ENCODE measurements at places on chromosomes 16 and 17. TPM values are rescaled to one million over a fixed set of nuclear protein-coding genes. Genes with fewer than 3 reads are reported as not detected.

DNA sequence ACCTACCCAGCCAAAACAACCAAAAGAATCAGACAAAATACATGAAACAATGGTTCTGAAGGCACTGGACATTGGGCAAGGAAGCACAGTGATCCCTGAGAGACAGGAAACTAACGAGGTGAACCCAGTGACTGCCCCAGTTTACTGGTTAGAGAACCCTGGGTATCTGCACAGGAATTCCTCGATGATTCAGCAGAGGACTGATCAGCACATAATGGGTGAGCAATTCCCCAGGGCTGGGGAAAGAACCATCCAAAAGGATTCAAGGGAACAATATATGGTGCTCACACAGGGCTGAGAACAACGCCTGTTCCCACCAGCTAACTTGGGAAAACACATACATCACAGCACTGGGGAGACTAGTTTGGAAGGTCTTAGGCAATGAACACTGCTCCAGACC, 167.2 kb downstream of the PARN start:
- no peak for DNase-seq

DNA sequence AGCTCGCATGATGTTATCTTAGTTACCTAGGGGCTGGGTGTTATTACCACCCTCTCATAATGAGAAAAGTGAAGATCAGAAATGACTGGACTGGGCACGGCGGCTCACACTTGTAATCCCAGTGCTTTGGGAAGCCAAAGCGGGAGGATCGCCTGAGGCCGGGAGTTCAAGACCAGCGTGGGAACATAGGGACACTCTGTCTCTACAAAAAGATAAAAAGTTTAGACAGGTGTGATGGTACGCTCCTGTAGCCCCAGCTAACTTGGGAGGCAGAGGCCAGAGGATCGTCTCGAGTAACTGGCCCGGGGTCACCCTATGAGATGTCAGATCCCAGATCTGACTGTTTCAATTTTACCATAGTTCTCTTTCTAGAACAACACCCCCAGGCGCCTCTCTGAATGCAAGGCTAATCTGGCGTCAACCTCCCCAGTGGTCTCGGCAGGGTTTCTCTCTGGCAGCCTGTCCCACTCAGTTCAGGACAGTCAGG, 1.9 kb upstream of the CCDC102A start:
- peak; percentile 68 for DNase-seq

DNA sequence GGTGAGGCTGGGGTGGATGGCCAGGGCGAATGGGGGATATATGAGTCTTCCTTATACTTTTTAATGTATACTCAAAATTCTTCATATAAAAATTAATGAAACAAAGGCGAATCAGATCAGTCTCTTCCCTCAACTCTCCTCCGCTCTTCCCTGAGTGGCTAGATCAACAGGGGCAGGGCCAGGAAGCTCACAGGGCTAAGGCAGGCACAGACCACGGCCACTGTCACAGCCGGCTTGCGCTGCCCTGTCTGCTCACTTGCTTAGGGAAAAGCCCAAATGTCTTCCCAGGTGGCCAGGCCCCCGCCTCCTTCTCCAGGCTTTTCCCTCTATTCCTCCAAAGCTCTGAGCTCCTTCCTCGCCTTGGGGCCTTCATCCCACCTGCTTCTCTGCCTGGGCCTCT, 6.0 kb downstream of the GRIN2C start:
- no peak for DNase-seq

- no peak for DNase-seq
Measured at GRCh38 chr16:57242650-57243049, 2.4 kb upstream of the ARL2BP start.

GRCh38 chr17:412211-413015, 59.8 kb upstream of the RPH3AL start:
- DNase-seq: peak; percentile 73

DNA sequence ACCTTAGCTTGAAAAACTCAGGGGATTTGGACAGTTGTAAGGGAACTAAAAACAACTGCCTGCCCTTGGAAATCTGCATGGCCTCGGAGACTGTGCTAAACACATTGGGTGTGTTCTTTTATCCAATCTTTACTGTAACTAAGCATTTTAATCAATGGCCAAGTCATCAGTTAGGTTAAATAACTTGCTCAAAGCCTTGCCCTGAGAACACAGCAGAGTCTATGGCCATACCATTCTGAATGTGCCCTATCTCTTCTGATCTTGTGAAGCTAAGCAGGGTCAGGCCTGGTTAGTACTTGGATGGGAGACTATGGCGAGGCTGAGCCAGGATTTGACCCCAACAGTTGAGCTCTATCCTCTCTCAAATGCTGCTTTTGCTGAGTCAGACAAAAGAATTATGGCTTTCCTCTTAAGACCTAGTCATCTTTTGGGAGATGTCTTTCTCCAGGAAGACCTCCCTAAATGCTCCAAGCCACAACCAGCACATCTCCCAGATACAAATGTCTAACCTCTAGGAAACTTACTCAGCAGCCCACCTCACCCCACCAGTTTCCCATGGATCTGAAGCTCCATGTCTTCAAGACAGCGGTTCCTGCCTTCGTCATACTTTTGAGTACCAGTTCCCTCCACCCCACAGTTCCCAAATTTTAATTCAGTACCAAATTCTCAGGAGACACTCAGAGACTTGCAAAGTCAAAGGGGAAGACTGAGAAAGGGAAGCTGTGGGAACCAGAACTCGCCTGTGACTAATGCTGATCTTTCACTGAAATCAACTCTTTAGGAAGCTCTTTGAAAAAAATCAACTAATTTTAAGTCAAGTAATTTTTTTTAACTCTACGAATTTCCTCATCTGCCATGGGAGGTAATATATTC, 336.1 kb downstream of the MAF start:
- no peak for DNase-seq

The EPOP gene
- total RNA-seq: 37.4 TPM

The C17orf50 gene
- not detected for total RNA-seq

The OR1F1 gene
- total RNA-seq: 0.35 TPM

GRCh38 chr16:29697391-29697790, 18.4 kb downstream of the QPRT start:
- no peak for DNase-seq

The CDH3 gene
- 15.2 TPM for total RNA-seq

DNA sequence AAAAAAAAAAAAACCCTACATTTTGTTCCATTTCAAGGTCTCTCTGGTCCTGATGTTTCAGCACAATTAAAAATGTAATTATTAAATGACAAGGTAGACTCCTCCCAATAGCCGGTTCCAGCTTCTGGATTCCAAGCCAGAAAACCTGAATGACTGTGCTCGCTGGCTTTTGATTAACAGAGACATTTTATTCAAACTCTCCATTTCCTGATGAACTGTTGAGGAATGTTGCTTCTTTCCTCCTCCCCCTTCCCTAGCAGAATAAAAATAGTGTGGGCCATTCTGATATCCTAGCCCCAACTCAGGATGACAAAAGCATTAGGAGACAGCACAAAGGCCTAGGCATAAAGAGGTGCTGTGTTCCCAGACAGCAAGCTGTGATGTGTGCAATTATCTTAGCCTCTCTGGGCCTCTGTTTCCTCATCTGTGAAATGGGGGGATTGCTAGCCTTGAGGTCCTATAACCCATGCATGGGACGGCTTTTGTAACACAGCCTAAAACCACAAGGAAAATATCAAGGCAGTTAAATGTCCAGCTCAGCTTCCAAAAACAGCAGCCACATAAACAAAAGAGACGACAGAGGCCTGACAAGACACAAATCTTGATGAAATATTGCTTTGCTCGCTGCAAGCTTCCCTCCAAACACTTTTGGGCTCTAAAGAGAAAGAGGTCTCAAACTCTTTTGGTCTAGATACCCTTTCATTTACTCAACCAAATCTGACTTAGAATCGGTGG, 127.2 kb upstream of the RCVRN start:
- DNase-seq: no peak

The C17orf100 gene
- 1.8 TPM for total RNA-seq

DNA sequence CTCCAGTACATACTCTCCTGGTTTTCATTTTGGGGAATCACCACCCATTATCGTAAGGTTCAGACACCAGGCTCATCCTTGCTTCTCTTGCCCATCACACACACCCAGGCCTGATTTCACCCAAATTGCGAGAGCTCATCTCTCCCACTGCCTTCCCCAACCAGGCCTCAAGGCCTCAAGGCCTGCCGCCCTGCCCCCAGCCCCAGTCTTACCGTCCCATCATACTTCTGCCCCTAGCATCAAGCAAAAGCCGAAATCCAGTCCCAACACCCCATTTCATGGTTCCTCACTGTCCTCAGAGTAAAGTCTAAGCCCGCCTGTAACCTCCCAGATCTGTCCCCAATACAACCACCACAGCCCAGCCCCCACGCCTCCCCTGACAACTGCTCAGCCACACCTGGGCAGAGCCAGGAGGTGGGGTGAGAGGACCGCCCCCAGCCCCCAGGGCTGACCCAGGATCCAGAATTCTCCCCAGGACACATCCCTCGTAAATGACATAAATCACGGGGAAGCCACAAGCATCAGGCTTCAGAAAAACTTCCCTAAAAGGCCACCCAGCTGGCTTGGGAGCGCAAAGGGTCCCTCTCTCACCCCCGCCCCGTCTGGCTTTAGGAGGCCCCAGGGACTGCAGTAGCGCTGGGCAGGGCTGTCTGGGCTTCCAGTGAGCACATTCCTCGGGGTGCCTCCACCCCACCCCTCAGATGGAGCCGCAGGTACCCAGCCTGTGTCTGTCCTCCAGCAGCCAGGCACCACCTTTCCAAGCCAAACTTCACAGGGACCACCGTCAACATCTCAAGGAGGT, 9.6 kb upstream of the P2RX1 start:
- DNase-seq: no peak

DNA sequence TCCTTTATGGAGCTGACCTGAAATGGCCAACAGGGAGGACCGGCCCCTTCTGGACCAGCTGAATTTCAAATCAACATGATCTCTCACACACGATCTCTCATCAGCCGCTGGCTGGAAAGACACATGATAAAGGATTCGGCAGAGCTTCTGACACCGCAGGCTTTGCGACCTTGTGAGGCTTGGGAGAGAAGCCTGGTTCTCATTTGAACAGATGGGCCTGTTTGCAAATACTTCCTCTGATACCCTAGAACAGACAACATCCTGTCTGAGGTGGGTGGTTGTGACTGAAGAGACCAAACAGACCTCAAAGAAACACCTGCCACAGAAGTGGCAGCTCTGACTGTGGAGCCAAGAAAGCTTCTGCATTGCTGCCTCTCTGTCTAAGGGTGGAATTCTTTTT, 77.9 kb upstream of the SDK2 start:
- DNase-seq: peak; percentile 12

The TEKT3 gene
- total RNA-seq: 0.50 TPM

DNA sequence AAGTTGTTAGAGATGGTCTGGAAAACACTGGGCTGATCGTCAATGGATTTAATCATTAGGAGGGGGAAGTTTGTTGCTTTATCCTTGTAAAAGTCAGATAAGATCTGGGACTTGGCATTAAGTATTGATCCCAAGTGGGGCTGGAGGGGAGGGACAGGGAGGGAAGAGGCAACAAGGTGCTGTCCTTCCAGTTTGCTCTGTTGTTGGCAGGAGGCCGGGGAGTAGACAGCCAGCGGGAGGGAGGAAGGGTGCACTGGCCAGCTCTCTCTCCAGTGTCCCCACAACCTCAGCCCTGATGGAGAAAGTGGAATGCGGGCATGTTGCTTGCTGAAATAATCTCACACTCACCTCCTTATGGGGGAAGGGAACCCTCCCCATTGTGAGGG, 210.2 kb downstream of the CCDC182 start:
- DNase-seq: no peak

DNA sequence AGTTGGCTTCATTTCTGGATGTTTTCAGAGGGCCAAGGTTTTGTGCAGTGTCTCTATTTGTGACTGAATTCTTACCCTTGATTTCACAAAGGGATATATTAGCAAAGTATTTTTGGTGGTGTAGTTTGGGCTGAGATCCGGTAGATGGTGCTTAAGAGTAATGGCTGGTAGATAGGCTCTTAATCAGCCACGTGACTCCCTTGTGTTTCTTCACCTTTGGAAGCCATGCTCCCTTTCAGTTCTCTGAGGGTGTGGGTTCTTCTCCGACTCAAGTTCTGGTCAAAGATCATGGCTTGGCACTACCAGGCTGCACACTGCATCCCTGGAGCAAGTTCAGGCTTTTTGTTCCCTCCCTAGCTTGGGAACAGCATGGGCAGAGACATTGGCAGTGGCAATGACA, 887.3 kb downstream of the CDH8 start:
- no peak for DNase-seq

GRCh38 chr16:90031931-90032673, 12.8 kb upstream of the DBNDD1 start:
- no peak for DNase-seq

DNA sequence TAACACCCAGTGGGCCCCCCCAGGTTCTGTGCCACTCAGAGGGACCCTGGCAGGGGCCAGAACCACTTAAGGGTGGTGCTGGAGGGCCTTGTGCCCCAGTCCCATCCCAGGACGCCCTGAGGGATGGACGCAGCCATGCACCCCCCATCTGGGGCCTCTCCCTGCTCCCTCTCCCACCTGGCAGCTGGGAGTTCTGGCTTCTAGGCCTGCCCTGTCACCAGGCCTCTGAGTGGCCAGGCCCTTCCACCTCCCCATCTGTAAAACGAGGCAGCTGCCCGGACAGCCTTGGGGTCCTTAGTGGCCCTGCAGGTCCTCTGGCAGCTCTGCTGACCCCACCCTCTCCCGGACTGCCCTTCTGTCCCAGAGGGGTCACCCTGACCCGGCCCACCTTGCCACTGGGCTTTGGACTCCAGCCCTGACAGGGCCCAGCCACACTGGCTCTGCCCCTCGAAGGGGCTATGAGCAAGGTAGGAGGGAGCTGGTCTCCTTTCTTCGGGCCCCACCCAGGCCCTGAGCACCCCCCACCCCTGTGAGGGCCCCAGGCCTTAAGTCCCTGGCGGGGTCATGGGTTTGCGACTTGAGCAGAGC, 12.3 kb downstream of the PAM16 start:
- DNase-seq: no peak

GRCh38 chr17:73189417-73190099, 3.3 kb upstream of the COG1 start:
- DNase-seq: no peak

The TBC1D3I gene
- 2.5 TPM for total RNA-seq

The PIK3R5 gene
- 43.0 TPM for total RNA-seq

The SPATA32 gene
- 1.7 TPM for total RNA-seq

The SOX8 gene
- total RNA-seq: 2.1 TPM

- DNase-seq: no peak
Measured at GRCh38 chr16:2089706-2090480, 42.1 kb downstream of the TSC2 start.

GRCh38 chr17:80813318-80813717, 178.3 kb upstream of the CHMP6 start:
- DNase-seq: no peak

DNA sequence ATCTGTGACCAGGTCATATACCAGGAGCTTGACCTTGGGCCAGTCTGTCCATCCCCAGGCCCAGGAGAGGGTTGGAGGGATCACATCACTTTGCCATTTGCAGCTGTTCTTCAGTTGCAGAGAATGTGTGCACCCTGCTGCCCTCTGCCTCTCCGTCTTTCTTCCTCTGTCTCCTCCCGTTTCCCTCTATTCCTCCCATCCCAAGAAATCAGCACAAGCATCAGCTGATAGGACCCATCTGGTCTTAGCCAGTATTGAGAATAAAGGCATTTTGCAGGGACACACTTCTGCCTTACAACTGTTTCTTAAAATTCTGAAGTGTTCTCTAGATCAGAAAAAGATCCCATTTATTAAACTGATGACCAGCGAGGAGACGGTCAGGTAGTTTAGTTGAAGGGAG, 368.7 kb downstream of the CPPED1 start:
- no peak for DNase-seq

The MMP25 gene
- 2.3 TPM for total RNA-seq

- DNase-seq: no peak
Measured at GRCh38 chr17:56595831-56596690, 2.6 kb downstream of the NOG start.

GRCh38 chr16:56989988-56990387, 631 bp downstream of the NLRC5 start:
- no peak for DNase-seq

The GINS3 gene
- total RNA-seq: 23.9 TPM

- no peak for DNase-seq
Measured at GRCh38 chr17:56325313-56326000, 172.2 kb downstream of the ANKFN1 start.

The ZNF668 gene
- total RNA-seq: 6.9 TPM
